ENCODE measurements at places on chromosomes 4 and X. TPM values are rescaled to one million over a fixed set of nuclear protein-coding genes. Genes with fewer than 3 reads are reported as not detected.

GRCh38 chr4:99810536-99810935 is 6.1 kb upstream of the DAPP1 start:
- DNase-seq = no peak
- H3K27ac ChIP-seq = no peak overlapping the region
- H3K4me1 ChIP-seq = peaks cover 2% of the 10 kb centered on the region
- no peak overlapping the region for H3K4me3 ChIP-seq

DNA sequence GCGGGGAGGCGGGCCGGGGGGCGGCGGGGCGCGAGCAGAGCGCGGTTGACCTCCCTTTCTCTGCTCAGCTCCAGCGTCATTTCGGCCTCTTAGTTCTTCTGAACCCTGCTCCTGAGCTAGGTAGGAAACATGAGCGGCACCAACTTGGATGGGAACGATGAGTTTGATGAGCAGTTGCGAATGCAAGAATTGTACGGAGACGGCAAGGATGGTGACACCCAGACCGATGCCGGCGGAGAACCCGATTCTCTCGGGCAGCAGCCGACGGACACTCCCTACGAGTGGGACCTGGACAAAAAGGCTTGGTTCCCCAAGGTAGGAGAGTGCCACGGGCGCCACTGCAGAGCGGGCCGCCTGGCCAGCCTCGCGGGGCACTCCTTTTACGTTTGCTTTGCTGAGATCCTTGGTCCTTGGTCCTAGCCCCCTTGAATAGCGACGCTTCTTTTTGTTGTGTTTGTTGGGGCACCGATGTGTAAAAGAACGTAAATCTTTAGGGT is at the start of gene HTATSF1:
Gene HTATSF1 (plus strand): TSS at position 37 of the 497 bp plus-strand sequence. CDS start 93 bp downstream, at position 130.
- H3K4me3 ChIP-seq = peak within 1 kb of the TSS; percentile 64
- no peak for DNase-seq
- no peaks in the 10 kb centered on the region for H3K27me3 ChIP-seq

The PRSS12 gene
- 0.21 TPM for total RNA-seq

DNA sequence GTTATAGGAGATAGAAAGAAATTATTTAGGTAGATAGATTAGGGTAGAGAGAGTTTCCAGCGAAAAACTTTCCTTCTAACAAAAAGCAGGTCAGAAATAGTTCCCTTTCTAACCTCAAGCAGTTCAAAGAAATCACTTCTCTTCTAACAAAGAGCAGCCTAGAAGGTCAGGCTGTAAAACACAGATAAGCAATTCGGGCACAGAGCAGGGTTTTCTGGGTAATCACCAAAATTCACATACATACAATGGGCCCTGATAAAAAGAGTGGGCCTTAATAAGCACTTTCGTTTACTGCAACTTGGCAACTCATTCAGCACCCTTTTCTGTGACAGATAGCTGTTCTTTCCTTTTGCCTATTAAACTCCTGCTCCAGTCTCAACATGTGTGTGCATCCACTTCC is 13.4 kb upstream of the NAF1 start:
- no peak for DNase-seq
- H3K27me3 ChIP-seq = no peaks in the 10 kb centered on the region
- no peaks in the 10 kb centered on the region for H3K4me1 ChIP-seq
- H3K27ac ChIP-seq = no peak overlapping the region
- H3K36me3 ChIP-seq = no peaks in the 10 kb centered on the region

The PLXNA3 gene
- 9.9 TPM for total RNA-seq

The OCRL gene
- total RNA-seq = 25.0 TPM

- H3K36me3 ChIP-seq = no peaks in the 10 kb centered on the region
- no peak overlapping the region for H3K27ac ChIP-seq
- no peaks in the 10 kb centered on the region for H3K27me3 ChIP-seq
- H3K4me1 ChIP-seq = no peaks in the 10 kb centered on the region
Observed at GRCh38 chr4:116736756-116737155, 348.6 kb downstream of the TRAM1L1 start.

The ZNF732 gene
- total RNA-seq = 1.5 TPM

- DNase-seq = no peak
- no peak overlapping the region for H3K4me3 ChIP-seq
- H3K36me3 ChIP-seq = no peaks in the 10 kb centered on the region
Observed at GRCh38 chr4:17762726-17763125, 18.7 kb downstream of the FAM184B start.

DNA sequence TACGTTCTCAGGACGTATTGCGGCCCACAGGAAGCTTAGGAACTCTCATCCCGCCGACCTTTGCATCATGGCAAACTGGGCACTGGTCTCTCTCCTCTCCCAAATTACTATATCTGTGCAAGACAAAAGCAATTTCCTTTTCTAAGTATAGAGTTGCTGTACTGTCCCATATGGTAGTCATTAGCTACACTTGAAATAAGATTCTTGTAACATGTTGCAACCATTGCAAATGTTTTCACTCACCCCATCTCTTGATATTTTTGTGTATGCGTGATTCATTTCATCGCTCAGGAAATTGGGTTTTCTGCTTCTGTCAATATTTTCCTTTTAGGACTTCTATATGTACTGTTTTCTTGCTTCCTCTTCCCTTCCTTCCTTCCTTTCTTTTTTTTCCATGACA is 15.7 kb downstream of the ARMCX6 start:
- H3K27me3 ChIP-seq = no peaks in the 10 kb centered on the region
- DNase-seq = no peak
- no peaks in the 10 kb centered on the region for H3K36me3 ChIP-seq
- H3K27ac ChIP-seq = no peak overlapping the region

DNA sequence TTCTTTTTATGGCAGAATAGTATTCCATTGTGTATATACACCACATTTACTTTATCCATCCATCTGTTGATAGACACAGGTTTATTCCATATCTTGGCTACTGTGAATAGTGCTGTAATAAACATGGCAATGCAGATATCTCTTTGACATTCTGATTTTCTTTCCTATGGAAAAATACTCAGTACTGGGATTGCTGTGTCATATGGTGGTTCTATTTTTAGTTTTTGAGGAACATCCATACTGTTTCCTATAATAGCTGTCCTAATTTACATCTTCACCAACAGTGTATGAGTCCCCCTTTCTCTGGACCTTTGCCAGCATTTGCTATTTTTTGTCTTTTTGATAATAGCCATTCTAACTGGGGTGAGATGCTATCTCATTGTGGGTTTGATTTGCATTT is 73.5 kb downstream of the GPAT3 start:
- H3K4me3 ChIP-seq = no peak overlapping the region
- no peaks in the 10 kb centered on the region for H3K27me3 ChIP-seq
- peaks cover 31% of the 10 kb centered on the region for H3K4me1 ChIP-seq

DNA sequence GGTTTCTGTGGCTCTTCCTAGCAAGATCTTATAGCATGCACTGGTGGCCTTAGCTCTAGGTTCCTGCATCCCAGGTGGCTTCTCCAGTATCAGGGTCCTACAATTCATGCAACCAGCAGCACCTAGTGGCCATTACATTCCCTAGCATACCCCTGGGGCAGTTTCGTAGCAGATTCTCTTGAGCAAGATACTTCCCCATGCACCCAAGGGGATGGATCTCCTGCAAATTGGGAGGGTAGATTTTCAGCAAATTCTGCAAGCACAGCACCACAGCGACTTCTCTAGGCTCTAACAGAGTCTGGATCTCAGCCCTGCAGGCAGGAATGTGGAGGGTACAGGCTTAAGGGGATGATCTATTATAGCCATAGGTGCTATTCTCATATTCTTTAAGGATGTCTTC is 13.1 kb upstream of the SLC9B1 start:
- H3K4me3 ChIP-seq = no peak overlapping the region
- H3K36me3 ChIP-seq = no peaks in the 10 kb centered on the region
- H3K27me3 ChIP-seq = no peaks in the 10 kb centered on the region
- H3K27ac ChIP-seq = no peak overlapping the region

GRCh38 chr4:37246891-37247290 is 2.3 kb downstream of the NWD2 start:
- peaks cover 10% of the 10 kb centered on the region for H3K4me1 ChIP-seq
- H3K4me3 ChIP-seq = no peak overlapping the region
- no peaks in the 10 kb centered on the region for H3K36me3 ChIP-seq
- H3K27ac ChIP-seq = no peak overlapping the region
- peak; percentile 55 for DNase-seq
- H3K27me3 ChIP-seq = peaks cover 3% of the 10 kb centered on the region

The ZNF630 gene
- total RNA-seq = 6.0 TPM

DNA sequence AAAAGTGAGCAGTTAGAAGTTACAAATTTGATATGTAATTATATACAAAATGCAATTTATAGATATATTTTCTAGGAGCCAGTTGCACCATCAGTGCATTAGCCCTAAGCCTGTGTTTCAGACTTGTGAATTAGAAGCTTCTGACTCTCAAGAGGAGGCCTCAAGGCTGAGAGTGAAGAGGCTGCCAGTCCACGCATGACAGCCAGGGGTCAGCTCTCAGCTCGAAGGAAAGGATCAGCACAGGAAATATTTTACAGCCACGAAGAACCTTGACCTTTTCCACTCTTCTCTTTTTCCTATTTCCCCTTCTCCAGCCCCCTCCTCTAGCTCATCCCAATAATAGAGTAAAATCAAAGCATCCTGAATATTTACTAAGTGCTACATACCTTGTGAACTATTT is 642.4 kb downstream of the TRIML1 start:
- no peak for DNase-seq
- no peak overlapping the region for H3K4me3 ChIP-seq
- no peak overlapping the region for H3K27ac ChIP-seq
- H3K36me3 ChIP-seq = no peaks in the 10 kb centered on the region
- H3K27me3 ChIP-seq = no peaks in the 10 kb centered on the region
- H3K4me1 ChIP-seq = no peaks in the 10 kb centered on the region

The IL1RAPL1 gene
- 0.78 TPM for total RNA-seq

- H3K4me1 ChIP-seq = peaks cover 12% of the 10 kb centered on the region
- H3K27me3 ChIP-seq = peaks cover 44% of the 10 kb centered on the region
- no peak for DNase-seq
- no peak overlapping the region for H3K27ac ChIP-seq
- no peaks in the 10 kb centered on the region for H3K36me3 ChIP-seq
Observed at GRCh38 chr4:174216799-174217272, 66.6 kb downstream of the FBXO8 start.

- no peaks in the 10 kb centered on the region for H3K36me3 ChIP-seq
- no peaks in the 10 kb centered on the region for H3K4me1 ChIP-seq
- H3K27me3 ChIP-seq = no peaks in the 10 kb centered on the region
- no peak overlapping the region for H3K4me3 ChIP-seq
- no peak for DNase-seq
- no peak overlapping the region for H3K27ac ChIP-seq
Observed at GRCh38 chrX:134461437-134461836, 1.5 kb downstream of the HPRT1 start.

The SMIM31 gene
- not detected for total RNA-seq

- H3K36me3 ChIP-seq = no peaks in the 10 kb centered on the region
- H3K27ac ChIP-seq = peak overlapping the region; percentile 95
- peak; percentile 10 for DNase-seq
- H3K4me1 ChIP-seq = peaks cover 48% of the 10 kb centered on the region
Observed at GRCh38 chrX:24148535-24149350, 786 bp upstream of the ZFX start.

DNA sequence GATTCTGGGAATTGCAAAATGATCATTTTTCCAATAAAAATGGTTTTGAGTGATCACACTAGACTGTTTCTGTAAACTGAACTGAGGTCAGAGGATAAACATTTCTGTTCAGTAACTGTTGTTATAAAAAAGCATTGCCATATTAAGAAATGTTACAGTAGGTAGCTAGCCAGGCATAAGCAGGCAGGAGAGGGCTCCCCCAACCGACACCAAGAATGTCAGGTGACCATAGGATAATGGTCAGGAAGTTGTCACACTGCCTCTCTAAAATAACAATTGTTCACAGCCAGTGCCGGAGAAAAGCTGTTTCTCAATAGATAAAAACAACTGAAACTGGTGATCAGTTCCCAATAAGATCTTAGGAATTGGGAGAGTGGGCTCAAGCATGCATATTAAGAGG is 306.2 kb upstream of the SLIT2 start:
- no peaks in the 10 kb centered on the region for H3K36me3 ChIP-seq
- no peak overlapping the region for H3K27ac ChIP-seq
- no peaks in the 10 kb centered on the region for H3K4me1 ChIP-seq
- H3K27me3 ChIP-seq = no peaks in the 10 kb centered on the region
- no peak for DNase-seq
- H3K4me3 ChIP-seq = no peak overlapping the region

The ETDA gene
- total RNA-seq = not detected

DNA sequence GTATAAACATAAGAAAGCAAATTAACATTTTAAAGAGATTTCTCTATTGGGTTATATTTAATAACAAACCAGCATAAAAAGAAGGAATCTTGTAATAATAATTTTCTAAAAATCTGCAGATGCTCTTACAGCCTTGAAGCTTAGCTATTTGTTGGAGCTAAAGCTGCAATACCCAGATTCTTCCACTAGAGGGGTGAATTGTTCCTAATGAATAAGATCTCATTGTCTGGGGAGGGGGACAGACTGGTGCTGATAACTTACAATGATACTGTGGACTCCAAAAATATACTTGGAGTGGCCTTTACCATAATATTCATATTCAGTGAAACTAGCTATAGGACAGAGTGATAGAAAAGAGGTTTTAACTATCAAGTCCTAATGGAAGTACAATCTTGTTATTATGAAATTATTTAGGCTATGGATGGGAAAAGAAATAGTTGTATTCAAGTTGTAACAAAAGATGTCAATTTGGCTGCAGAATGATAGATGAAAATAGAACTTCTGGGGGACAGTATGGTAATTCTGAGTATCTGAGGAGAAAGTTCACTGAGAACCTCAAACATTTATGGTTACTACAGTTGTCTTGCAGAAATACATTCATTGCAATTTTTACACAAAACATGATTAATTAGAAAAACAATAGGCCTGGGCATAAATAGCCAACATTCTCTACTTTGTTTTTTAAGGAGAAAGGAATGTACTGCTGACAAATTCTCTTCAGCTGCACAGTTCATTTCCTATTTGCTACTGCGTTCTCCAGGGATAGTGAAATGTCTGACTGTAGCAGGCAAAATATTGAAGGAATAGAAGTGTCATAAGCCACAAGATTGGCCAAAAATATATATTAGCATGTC is 443.3 kb downstream of the GBA3 start:
- no peak overlapping the region for H3K27ac ChIP-seq
- no peaks in the 10 kb centered on the region for H3K4me1 ChIP-seq
- H3K36me3 ChIP-seq = no peaks in the 10 kb centered on the region

DNA sequence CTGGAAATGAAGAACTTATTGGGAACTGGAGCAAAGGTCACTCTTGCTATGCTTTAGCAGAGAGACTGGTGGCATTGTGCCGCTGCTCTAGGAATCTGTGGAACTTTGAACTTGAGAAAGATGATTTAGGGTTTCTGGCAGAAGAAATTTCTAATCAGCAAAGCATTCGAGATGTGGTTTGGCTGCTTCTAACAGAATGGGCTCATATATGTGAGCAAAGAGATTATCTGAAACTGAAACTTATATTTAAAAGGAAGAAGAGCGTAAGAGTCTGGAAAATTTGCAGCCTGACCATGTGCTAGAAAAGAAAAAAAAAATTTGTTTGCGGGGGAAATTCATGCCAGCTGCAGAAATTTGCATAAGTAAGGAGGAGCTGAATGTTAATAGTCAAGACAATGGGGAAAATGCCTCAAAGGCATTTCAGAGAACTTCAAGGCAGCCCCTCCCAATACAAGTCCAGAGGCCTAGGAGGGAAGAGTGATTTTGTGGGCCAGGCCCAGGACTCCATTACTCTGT is 35.9 kb upstream of the PAPSS1 start:
- H3K4me3 ChIP-seq = no peak overlapping the region
- no peaks in the 10 kb centered on the region for H3K36me3 ChIP-seq
- no peaks in the 10 kb centered on the region for H3K27me3 ChIP-seq
- H3K27ac ChIP-seq = no peak overlapping the region
- no peaks in the 10 kb centered on the region for H3K4me1 ChIP-seq

- no peak for DNase-seq
- no peaks in the 10 kb centered on the region for H3K27me3 ChIP-seq
- H3K4me3 ChIP-seq = no peak overlapping the region
- no peaks in the 10 kb centered on the region for H3K36me3 ChIP-seq
- H3K27ac ChIP-seq = no peak overlapping the region
- peaks cover 25% of the 10 kb centered on the region for H3K4me1 ChIP-seq
Observed at GRCh38 chrX:39890807-39891206, 207.0 kb downstream of the BCOR start.

All from thyroid gland (tissue), 4 donors.